ENCODE measurements at places on chromosomes 11 and 22.

DNA sequence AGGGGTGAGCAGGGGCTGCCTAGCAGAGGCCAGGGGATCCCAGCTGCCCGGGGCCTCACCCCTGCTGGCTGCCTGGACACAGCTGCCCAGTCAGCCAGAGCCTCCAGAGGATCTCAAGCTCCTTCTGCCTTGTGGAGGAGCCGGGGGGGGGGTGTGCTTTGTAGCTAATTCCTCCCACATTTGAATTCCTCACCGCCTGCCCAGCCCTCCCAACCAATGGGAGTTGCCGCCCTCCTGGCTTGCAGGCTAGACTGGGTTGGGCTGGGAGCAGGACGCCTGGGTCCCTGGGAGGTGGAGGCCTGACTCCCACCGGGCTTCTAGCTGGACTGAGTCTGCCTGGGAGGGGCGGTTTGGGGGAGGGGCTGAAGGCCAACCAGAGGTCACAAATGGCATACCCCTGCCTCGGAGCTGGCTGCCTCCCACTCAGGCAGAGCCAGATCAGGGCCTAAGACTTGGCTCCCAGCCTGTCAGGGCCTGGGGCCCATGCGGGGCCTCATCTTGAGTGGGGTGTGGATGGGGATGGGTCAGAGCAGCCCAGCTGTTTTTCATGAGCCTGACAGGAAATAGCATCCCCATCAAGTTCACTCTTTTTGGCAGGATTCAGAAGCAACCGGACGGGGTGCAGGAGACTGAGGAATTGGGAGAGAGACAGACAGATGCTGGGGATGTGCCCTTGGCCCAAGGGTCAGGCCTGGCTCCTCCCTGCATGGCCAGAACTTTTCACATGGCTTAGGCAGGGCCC is 29.2 kb upstream of the PDE2A start:
- no peak for DNase-seq

DNA sequence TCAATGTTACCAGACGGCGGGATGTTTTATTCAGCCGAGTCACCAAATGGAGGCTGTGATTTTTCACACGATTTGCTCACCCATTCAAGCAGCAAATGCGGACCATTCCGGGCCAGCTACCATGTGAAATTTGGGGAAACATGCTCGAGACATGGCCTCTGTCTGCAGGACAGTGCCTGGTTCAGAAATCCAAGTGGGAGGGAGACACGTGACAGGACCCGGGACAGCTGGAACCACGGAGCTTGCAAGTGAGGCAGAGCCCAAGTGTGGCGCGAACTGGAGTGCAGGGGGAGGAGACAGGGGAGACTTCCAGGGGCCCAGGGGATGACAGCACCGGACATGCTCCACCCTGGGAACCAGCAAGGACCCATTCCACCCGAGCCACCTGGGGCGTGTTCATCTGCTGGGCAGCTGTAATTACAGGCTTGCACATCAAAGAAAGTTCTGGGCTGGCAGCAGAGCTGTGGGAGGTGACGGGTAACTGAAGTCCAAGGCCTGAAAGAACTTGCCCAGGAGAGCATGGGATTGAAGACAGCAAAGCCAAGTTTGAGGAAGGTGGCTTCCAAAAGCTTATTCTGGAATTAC is 16.5 kb downstream of the CERK start:
- no peak for DNase-seq

- no peak for DNase-seq
Observed at GRCh38 chr11:44868455-44869421, 81.9 kb downstream of the TP53I11 start.

DNA sequence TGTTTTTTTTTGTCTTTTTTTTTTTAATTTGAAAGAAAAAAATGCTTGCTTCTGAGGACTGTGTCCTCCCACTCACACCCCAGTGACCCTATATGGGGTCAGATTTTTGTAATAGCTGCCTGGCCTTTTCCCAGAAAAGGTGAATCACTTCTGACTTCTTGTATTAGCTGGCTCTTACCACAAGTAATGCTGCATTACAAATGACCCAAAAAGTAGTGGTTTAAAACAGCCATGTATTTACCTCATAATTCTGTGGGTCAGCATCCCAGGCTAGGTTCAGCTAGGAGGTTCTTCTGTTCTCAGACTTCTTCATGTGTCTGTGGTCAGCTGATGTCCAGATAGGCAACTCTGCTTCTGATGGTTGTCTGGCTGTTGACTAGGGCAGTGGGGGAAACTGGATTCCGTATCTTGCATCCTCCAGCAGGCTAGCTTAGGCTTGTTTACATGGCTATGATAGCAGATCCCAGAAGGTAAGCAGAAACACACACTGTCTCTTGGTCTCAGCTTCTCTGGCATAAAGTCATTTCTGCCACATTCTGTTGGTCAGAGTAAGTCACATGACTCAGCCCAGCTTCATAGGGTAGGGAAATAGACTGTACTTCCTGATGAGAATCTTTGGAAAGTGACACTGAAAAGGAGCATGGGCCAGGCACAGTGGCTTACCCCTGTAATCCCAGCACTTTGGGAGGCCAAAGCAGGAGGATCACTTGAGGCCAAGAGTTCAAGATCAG is 19.5 kb downstream of the LHFPL7 start:
- no peak for DNase-seq

- DNase-seq, result no peak
Observed at GRCh38 chr11:43709689-43710088, 29.2 kb downstream of the HSD17B12 start.

- DNase-seq, result no peak
Observed at GRCh38 chr11:31820438-31820818, 9.3 kb upstream of the PAX6 start.

- DNase-seq, result no peak
Observed at GRCh38 chr11:2477254-2477653, 32.4 kb downstream of the KCNQ1 start.

DNA sequence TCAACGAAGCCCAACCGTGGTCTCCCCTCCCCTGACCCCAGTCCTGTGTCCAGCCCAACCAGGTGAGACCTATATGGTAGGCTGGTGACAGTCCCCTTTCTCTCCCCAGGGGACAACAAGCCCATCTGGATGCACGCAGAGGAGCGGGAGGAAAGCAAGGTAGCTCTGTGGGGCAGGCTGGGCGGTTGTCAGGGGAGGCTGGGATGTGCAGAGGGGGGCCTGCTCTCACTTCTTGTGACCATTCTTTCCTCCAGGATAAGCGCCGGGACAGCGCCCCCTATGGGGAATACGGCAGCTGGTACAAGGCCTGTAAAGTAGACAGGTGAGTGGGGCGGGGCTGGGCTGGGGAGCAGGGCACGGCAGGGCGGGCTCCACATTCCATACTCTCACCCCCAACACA is 3.5 kb upstream of the RAB1B start:
- no peak for DNase-seq

- no peak for DNase-seq
Observed at GRCh38 chr11:73029403-73029802, 112.7 kb downstream of the FCHSD2 start.

- DNase-seq, result no peak
Observed at GRCh38 chr11:65352783-65353182, 1.8 kb upstream of the TIGD3 start.

DNA sequence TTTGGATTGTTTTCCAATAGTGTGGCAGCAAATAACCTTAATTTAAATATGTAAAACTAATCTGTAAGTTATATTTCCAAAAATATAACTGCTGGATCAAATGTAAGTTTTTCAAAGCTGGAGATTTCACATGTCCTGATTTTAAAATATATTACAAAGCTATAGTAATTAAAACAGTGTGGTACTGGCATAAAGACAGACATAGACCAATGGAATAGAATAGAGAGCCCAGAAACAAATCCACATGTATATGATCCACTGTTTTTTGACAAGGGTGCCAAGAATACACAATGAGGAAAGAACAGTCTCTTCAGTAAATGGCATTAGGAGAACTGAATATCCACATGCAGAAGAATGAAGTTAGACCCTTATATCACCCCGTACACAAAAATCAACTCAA is 4.0 kb downstream of the OR4X2 start:
- DNase-seq, result no peak

DNA sequence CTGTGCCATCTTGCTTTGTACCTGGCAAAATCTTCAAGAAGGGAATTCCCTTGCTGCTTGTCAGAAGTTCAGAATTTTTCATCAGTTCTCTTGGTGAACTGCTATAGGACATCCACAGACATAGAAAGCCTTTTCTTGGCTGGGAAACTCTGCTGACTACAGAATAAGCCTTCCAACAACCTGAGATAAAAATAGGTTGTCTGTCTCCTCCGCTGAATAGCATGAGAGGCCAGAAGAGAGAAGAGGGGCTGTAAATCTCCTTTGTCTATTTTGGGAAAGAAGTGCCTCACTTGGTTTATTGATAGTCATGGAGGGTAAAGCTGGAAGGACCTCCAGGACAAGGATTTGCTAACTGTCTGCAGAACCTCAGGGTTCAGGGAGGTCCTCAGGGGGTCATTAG is 48.2 kb downstream of the C11orf91 start:
- DNase-seq, result peak; percentile 49

DNA sequence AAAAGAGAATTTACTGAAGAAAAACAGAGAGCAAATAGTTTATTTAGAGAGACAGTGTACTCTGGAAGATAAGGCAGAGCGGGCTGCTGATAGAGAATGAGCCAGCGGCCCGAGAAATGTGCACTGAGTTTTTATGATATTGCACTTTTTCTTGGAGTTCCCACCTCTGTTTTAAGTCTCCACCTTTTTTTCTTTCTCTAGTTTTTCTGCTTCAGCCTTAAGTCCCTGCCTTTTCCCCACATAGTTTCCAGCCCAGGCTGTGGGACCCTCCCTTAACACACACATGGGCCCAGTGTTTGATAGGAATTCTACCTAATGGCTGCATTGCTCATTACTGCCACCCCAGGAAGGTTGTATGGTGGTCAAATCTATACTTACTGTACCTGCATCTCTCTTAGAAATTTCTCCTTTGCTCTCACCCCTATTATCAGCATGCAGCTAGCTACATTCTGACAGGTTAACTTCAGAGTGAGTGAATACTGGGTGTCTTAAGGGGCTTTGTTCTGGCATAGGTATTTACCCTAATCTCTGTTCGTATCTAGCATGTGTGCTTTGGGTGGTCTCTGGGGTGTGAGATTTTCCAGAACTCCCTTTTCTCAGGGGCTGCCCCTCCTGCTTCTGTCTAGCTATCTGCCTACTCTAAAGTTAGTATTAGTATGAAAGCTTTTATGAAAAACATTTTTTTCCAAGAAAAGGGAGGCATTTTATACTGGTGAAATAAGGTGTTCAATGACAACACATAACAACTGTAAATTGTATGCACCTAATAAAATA is 127.3 kb upstream of the TOP3B start:
- DNase-seq, result no peak

DNA sequence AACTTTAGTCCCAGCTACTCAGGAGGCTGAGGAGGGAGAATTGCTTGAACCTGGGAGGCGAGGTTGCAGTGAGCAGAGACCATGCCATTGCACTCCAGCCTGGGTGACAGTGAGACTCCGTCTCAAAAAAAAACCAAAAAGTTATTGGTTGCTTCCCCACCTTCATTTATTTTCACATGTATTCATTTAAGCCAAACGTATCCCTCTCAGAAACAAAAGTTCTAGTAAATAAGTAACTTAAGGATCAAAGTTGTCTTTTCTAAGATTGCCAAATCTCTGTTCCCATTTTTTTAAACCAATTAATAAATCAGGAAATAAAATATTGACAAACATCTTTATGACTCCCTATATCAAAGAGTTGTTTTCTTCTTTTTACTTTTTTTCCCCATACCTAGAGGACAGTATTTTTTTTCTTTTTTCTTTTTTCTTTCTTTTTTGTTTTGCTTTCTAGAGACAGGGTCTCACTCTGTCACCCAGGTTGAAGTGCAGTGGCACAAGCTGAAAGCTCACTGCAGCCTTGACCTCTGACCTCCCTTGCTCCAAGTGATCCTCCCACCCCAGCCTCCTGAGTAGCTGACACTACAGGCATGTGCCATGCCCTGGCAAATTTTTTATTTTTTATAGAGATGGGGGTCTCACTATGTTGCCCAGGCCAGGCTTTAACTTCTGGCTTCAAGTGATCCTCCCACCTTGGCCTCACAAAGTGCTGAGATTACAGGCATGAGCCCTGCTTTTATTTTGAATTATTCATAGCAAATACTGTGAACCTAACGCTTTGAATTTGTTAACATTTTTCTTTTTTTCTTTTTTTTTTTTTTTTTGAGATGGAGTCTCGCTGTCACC is 11.4 kb downstream of the ZFTA start:
- no peak for DNase-seq

GRCh38 chr11:9973921-9974320 is 310.0 kb downstream of the SWAP70 start:
- no peak for DNase-seq

DNA sequence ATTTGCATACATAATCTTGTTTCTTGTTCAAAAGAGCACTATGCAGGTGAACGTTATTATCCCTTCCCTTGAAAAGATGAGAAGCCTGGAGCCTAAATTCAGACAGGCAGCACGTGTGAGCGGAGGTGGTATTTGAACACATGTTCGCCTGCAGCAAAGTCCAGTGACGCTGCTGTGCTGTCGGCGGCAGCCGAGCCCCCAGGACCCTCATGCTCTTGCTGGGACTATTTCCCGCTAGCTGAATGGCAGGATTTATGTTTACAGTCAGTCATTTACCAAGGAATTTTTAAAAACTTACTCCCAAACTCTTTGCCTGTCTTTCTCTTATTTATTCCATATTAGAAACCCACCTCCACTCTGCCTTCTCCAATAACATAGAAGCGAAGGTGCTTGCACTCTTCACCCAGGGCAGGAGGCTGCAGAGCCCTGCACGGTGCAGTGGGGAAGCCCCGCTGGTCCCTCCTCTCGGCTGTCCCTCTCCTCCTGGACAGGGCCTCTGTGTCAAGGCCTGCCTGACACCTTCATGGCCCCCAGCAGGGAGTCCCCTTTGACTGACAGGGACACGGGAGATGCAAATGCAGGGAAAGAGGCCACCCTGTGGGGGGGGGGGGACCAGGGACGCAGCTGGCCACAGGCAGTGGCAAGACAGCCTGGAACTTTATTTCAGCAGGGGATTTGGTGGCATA is 528.5 kb upstream of the B3GAT1 start:
- DNase-seq, result no peak

DNA sequence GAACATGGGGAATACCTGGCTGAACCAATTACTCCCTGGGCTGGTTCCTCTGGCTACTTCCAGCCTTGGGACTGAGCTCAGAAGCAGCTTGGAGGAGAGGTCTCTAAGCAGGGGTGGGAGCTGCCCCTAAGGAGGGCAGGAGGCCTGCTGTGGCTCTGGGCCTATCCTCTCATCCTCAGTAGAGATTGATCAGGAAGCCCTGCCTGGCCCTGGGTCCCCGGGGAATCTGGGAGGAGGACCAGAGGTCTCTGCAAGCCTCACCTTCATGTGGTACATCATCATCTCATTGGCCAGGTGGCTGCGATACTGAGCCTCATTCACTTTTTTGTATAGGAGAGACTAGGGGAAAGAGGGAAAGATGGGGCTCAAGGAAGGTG is 91.1 kb downstream of the PDE2A start:
- DNase-seq, result no peak
